ENCODE measurements at places on chromosomes 6 and 20.

- DNase-seq: no peak
Measured at GRCh38 chr6:166663568-166663967, 36.5 kb upstream of the RPS6KA2 start.

DNA sequence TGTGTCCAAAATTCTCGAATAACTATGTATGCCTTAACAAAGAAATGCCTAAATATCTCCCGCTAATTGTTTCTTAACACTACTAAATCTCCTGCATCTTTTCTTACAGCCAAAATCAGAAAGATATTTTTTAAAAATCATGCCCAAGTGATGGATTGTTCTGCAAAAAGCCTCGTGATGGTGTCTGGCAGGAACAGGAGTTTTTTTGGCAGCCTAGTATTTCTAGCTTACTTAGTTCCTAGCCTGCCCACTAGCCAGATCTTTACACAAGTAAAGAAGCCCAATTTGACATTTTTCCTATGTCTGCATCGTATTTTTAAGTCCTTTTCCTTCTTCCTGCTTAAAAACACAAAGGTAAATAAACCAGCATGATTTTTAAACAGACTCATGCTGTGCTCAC is 31.5 kb downstream of the SLC2A12 start:
- no peak for DNase-seq

DNA sequence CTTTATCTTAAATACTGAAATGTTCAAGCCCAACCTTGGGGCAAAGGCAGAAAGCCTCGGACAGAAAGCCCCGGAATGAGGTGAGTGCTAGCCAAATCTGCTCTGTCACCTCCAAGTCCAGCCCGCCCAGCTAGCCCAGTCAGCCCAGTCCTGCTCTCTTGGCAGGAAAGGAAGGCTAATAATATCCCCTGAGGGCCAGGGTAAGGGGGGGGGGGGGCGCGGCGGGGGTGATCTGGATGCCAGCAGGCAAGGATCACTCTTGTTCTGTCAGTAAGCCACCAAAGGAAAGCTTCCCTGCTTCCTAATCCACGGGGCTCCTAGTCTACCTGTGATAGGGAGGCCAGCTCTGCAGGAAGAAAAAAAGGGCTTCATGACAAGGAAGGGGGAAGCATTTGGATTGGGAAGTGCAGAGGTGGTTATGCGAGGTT is 1.1 kb downstream of the NDRG3 start:
- peak; percentile 57 for DNase-seq

DNA sequence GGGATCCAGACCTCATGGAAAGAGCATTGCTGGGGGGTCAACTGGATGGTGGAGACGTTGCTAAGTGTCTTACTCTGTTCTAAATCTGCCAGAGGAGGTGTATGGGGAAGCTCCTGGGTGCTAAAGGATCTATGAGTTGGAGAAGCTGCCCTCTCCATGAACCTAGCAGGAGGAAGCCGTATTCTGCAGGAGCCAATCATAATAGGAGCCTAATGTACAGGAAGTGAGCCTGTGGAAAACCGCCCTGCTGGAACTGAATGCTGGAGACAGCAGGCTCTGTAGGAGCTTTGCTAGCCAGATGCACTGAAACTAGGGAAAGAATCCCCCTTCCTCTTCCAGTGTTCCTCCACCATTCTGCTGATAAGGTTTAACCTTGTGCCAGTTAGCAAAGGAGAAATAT is 10.9 kb downstream of the CASP8AP2 start:
- peak; percentile 63 for DNase-seq

- DNase-seq: peak; percentile 72
Measured at GRCh38 chr6:3328145-3328544, 69.4 kb downstream of the PSMG4 start.

GRCh38 chr6:155861821-155862220 is 406.2 kb upstream of the NOX3 start:
- no peak for DNase-seq

GRCh38 chr6:165245701-165246100 is 63.7 kb downstream of the C6orf118 start:
- peak; percentile 13 for DNase-seq

DNA sequence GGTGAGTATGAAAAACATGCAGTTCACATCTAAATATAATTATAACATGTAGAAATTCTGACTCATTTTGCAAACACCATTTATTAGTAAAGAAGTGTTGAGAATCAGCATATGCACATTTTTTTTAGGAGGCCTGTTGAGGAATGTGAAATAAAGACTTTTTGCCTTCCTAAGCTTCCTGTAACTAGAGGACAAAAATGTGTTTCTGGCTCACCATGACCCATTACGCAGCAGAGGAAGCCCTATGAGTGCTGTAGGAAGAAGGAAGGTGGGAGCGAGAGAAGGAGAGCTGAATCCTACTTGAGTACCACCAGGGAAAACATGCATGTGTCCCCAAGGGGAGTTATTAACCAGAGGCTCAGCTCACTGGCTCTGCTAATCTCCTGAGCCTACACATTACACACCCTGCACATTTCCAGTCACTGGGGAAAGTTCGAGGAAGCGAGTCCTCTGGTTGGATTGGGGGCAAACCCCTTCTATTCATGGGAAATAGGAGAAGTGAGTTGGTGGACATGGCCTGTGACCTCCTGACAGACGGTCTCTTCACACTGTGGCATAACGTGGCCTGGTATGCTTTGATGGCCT is 540.5 kb upstream of the JAG1 start:
- no peak for DNase-seq

All from cardiac fibroblast (primary cell).